IMR-90 (cell line): ENCODE measurements at places on chromosomes 3 and 15. TPM values are rescaled to one million over a fixed set of nuclear protein-coding genes. Genes with fewer than 3 reads are reported as not detected.

DNA sequence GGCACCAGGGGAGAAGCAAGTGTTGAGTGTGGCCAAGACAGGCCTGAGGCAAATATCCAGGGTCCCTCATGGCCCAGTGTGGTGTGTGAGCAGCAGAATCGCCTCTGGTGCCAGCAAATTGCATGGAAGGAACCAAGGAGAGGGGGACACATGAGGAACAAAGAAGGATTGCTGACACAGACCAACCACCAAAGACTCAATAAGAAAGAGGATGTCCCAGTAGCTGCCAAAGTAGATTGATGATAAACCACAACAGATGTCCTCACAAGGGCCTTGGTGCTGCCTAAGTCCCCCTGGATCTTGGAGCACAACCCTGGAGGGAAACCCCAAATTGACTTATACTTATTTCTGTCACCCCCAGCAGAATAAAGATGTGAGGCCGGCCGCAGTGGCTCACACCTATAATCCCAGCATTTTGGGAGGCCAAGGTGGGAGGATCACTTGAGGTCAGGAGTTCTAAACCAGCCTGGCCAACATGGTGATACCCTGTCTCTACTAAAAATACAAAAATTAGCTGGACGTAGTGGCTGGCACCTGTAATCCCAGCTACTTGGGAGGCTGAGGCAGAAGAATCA lies 10.6 kb downstream of the SRGAP3 start:
- DNase-seq, result no peak

DNA sequence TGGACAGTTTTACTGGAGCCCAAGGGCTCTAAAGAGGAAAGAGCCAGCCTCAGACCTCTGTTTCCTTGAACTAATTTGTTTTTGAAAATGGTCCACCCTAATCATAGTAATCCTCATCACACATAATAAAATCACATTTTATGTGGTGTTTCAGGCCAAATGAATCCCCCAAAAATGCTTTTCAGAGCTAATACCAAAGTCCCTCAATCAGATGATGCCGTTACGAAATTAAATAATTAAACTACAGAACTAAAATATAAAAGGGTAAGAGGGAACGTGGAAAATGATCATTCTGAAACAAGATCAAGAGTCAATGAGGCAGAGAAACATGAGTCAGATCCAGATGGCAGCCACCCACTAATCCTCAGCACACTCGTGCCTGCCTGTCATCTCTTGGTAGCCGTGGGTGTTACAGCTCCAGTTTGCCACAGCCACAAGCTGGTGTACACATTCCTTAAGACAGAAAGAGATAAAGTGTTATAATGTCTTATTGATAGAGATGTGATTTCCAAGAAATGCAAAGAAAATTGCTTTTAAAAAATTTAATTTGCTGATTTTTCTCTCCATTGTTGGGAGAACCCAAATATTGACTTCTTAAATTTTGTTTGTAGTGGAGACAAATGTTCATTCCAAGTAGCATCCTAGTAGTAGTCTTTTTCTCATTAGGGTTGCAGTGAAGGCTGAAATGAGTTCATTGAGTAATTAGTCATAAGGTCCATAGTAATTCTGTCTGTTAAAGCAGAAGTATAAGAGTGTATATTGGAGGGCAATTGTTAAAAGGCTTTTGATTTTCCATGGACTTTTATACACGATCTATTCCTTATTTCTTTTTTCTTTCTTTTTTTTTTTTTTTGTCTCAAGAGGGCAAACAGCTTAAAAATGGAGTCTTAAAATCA lies 104.2 kb downstream of the AGBL1 start:
- no peak for DNase-seq

DNA sequence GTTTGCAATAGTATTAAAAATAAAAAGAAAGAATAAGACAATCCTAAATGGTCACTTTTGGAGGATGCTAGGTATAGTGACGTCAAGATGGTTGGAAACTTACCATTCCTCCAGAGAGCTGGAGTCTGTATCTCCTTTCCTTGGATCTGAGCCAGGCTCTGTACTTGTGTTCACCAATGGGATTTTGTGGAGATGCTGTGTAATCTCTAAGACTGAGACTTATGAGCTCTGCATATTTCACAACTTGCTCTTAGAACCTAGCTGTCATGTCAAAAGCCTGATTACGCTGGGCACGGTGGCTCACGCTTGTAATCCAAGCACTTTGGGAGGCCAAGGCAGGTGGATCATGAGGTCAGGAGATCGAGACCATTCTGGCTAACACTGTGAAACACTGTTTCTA lies 126.8 kb upstream of the CLSTN2 start:
- no peak for DNase-seq

The GUCA1C gene
- not detected in 2 replicates for total RNA-seq

DNA sequence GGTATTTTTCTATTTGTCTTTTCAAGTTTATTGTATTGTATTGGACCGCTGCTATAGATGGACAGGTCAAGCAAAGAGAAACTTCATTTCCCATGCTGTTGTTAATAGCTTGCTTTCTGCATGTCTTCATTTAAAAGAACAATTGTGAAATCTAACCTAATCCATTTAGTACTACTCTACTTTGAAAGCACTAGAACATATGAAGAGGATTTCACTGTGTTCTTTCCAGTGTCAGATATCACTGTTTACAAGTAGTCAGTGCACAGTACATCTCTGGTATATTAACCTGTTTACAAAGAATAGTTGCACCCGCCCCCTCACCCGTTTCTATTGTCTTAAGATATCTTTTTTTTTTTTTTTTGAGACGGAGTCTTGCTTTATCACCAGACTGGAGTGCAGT lies 21.8 kb upstream of the EDEM1 start:
- DNase-seq, result no peak

The DNAH12 gene
- under 0.01 TPM in 2 replicates for total RNA-seq

The CAMKV gene
- not detected in 2 replicates for total RNA-seq

DNA sequence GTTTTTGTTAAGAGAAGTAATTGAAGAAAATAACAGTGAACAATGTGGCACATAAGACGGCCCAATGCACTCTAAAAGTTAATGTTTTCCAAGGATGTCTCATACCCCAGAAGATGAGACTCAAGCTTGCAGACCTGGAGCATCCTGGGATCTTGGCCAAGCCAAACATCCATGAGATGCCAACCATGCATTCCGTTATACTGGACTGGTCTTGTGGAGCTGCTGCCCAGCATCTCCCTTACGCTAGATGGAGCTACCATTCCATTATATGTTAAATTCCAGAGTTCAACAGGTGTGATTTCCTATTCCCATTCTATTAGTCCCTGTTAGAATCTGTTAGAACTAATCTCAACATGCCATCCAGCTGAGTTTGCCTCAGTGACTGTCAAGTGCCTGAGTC lies 181.8 kb downstream of the PDCD6IP start:
- DNase-seq, result peak; percentile 85

The CSTA gene
- total RNA-seq, result not detected in 2 replicates

The GNAT1 gene
- not detected in 2 replicates for total RNA-seq

DNA sequence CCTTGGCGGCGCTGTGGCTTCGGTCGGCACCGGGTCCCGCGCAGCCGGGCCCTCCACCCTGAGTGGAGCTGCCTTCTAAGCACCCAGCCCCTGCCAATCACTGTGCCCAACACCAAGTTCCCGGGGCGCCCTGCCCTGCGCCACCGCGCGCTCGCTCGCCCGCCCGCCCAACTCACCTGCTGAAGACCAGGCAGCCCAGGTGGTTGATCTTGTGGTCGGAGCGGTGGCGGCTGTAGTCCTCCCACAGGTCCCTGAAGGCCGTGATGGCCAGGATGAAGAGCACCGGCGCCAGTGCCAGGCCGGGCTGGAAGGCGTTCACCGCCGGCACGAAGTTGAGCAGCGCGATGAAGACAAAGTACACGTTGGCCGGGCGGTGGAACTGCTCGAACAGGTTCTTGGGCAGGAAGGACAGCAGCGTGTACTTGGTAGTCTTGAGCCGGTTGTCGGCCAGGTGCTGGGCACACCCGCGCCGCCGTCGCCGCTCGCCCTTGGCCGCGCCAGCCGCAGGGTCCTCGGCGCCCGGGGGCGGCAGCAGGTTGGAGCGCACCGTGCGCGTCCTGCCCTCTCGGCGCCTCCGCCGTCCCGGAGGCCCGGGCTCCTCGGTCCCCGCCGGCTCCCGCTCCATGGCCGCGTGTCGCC lies 536 bp downstream of the ATP10A start:
- no peak for DNase-seq

DNA sequence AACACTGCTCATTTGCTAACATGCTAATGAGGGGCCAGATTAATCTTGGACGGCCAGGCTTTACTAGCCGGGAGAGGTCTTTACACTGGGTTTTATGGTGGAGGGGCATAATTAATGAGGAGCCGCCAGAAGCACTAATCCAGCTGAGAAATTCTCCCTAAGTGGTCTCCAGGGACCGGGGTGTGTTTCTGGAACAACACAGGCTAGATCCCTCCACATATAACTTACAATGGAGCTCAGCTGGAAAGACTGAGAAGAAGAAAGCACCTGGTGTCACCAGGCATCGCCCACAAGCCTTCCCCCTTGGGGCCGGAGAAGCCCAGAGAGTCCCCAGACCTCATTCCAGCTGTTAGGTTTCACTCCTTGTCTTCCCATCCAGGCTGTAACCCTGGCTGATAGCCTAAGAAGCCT lies 127.5 kb downstream of the MEGF11 start:
- no peak for DNase-seq

DNA sequence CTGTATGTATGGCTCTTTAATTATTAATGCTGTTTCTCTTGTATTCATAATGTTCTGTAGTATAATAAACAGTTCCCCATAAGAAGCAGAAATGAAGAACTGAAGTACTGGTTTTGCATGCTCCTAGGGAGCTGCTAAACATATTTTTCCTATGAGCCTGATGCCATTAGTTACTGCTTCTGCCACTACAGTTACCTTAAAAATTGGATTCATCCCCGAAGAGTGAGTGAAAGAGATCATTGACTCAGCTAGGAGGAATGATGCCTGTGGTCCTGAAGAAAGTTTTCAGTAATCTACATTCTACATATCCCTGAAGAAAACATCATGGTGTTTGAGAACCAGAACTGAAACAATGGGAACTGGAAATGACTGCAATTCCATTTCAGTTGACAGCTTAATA lies 37.1 kb upstream of the ST3GAL6 start:
- DNase-seq, result peak; percentile 68

- no peak for DNase-seq
These were observed 258.4 kb downstream of the MECOM start for GRCh38 chr3:169405076-169405475.

DNA sequence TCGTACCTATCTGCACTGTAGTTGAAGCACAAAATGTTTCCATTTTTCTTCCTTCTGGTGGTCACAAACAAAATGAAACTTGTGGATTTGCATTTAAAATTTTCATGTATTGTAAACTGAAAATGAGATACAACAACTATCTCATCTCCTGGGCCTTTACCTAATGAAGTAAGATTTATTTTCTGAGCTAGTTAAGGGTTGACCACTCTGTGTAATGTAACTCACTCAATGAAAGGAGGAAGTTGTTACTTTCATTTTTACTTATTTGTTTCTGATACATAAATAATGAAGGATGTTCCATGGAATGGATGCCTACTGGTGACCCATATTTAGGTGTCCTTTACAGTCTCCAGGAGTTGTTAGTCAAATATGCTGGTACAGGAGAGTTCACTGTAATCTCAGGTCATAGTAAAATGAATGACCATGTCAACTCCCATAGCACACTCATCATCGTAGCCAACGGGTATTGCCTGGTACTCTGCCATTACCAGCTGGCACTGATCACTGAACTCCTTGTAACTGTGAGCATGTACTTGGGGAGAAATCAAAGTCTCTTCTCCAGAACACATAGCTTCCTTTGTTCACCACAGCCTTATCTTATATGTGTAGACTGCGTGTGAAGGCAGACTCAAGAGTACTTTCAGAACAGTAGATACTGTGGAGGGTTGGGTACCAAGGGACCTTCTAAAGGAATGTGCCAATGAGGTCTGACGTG lies 474.2 kb upstream of the ROBO2 start:
- DNase-seq, result no peak

The CDAN1 gene
- 4.7 TPM in 2 replicates for total RNA-seq

DNA sequence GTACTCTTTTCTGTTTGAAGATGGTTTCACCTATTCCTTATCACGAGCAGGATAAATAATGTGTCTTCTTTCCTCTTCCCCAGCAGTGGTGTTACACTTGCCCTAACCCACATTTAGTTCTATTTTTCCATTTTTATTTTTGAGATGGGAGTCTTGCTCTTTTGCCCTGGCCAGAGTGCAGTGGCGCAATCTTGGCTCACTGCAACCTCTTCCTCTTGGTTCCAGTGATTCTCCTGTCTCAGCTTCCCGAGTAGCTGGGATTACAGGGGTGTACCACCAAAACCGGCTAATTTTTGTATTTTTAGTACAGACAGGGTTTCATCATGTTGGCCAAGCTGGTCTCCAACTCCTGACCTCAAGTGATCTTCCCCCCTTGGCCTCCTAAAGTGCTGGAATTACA lies 372.4 kb downstream of the FOXP1 start:
- DNase-seq, result no peak

DNA sequence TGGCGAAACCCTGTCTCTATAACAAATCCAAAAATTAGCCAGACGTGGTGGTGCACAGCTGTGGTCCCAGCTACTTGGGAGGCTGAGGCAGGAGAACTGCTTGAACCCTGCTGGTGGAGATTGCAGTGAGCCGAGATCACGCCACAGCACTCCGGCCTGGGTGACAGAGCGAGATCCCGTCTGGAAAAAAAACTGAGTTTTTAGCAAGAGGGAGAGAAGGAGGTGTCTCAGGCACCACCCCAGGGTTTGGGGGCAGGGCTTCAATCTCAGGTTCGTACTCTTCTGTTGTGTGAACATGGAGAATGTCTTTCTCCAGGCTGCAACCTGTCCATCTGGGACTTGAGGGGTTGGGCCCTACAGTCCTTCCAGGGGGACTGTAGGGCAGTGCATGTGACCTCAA lies 2.7 kb downstream of the CHRNA3 start:
- DNase-seq, result no peak

The SPSB4 gene
- not detected in 2 replicates for total RNA-seq

The EXD1 gene
- total RNA-seq, result not detected in 2 replicates

The RPSA gene
- total RNA-seq, result 1,415 and 1,531 TPM in 2 replicates

GRCh38 chr3:30384546-30385072 lies 221.8 kb upstream of the TGFBR2 start:
- DNase-seq, result no peak

The EPHB3 gene
- 0.72 and 0.83 TPM in 2 replicates for total RNA-seq
